ENCODE measurements at places on chromosomes 3 and 15.

GRCh38 chr3:8460815-8461456 lies 40.7 kb upstream of the LMCD1 start:
- no peak for DNase-seq

- DNase-seq = peak; percentile 99
Observed at GRCh38 chr3:9396632-9397331, 633 bp upstream of the SETD5 start.

GRCh38 chr3:40317061-40317855 lies 7.8 kb downstream of the EIF1B start:
- no peak for DNase-seq

DNA sequence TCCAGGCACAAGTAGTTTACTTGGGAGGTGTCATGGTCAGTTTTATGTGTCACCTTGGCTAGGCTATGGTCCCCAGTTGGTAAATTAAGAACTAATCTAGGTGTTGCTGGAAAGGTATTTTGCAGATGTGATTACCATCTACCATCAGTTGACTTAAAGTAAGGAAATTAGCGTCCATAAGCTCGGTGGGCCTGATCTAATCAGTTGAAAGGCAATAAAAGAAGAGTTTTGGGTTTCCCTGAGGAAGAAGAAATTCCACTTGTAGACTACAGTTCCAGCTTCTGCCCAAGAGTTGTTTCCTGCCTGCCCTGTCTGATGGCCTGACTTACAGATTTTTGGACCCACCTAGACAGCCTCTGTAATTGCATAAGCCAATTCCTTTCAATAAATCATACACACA lies 438.7 kb upstream of the PROK2 start:
- DNase-seq = no peak

DNA sequence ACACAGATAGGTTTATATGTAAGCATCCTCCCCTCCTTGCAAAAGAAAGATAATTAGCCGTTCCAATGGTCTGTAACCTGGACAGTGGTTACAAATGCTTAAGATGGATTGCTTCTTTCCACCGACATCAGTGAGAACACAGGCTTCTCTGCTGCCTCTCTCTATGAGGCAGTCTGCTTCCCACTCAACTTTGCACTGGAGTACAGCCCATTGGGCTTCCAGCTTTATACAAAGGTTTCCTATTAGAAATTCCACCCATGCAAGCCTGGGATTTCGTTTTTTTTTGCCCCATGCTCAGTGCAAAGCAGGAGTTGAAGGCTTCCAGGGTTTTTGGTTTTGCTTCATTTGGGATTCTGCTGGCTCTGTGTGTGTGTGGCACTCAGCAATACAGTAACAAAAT lies 47.3 kb upstream of the C3orf22 start:
- DNase-seq = no peak

DNA sequence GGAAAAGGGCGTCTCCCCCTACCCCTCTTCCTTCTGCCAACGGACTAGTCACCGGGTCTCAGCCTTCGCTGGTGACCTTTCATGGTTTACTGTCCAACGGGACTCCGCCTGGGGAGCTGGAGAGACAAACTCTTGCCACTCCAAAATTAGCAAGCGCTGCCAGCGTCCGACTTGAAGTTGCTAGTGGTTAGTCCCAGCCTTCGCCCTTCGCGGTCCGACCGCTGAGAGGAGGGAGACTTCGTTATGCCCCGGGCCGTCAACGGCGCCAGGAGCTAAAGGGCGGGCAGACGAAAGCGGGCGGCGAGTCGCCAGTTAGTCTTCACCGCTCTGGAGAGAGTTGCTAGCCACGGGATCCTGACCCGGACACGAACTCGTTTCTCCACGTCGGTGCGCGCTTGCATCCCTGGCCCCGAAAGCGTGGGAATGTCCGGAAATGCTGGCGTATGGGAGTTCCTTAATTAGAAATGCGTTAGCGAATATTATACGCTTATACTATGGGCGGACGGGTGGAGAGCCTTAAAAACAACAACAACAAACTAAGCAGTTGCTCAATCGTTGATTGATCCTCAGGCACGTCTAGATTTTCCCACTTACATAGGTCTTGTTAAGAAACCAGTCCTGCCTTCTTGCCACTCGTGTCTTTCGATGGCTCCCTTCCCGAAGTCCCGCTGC lies 716 bp downstream of the SMC4 start:
- peak; percentile 30 for DNase-seq

- DNase-seq = no peak
Observed at GRCh38 chr3:77931255-77932009, 891.5 kb downstream of the ROBO2 start.

DNA sequence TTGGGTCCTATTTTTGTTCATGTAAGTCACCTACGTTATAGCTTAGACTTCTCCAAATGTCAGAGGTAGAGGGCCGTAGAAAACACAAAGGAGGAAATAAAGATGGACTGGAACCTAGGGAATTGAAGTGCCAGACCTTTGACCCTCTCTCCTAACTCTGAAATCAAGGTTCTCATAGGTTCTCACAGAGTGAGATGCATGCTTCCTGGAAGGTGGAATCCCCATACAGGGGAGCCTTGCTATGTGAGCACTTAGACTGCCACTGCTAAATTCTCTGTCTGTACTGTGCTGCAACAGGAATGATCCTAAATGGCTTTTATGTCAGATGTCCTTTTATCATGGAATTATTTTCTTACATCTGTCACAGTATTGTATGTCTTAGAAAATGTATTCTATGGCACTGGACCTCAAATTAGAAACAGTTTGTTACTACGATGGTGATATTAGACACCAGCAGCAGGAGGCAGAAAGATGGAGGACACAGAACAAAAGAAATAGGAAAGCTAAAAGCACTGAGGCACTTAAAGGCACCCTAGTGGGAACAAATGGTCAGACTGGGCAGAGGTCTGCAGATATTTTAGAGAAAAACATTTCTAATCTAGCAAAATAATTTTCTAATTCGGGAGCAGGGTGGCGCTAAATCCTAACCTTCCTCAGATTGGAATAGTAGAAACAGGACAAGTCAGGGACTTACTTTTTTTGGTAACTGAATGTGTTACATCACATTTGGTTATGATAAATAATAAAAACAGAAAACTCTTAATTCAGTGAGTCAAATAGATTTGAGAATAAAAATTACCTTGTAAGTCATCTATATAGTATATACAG lies 60.2 kb upstream of the CDAN1 start:
- no peak for DNase-seq

- no peak for DNase-seq
Observed at GRCh38 chr3:42031808-42032480, 59.2 kb upstream of the TRAK1 start.

DNA sequence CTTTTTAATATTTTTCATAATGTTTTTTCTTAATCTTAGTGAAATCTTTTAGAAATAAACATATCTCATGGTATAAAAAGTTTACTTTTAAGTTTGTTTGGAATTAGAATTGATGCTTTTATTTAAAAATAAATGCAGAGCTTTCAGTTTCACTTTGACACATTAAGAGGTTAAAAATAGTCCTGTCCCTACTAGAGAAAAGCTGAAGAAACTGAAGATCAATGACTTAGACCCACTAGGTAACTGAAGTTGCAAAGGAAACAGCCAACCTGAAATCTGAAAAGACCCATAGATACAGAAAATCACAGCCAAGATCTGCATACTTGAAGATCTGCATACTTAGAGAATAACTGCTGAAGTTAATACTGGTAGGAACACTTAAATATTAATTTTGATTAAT lies 237.6 kb downstream of the RAP2B start:
- DNase-seq = no peak

DNA sequence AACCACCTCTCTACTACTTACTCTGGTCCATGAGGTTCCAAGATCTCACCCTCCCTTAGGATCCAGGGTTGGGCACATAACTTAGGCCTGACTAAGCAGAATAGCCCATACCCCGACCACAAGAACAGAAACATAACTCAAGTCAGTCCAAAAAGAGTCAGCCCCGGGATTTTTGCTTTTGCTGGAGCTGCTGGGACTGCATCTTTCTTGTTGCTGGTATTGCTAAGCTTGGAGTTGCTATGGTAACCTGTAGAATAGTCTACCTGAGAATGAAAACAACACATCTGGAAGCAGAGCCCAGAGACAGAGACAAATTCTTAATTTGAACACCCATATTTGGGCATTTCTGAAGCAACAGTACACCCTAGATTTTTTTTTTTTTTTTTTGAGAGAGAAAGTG lies 6.5 kb downstream of the RUBCN start:
- no peak for DNase-seq

DNA sequence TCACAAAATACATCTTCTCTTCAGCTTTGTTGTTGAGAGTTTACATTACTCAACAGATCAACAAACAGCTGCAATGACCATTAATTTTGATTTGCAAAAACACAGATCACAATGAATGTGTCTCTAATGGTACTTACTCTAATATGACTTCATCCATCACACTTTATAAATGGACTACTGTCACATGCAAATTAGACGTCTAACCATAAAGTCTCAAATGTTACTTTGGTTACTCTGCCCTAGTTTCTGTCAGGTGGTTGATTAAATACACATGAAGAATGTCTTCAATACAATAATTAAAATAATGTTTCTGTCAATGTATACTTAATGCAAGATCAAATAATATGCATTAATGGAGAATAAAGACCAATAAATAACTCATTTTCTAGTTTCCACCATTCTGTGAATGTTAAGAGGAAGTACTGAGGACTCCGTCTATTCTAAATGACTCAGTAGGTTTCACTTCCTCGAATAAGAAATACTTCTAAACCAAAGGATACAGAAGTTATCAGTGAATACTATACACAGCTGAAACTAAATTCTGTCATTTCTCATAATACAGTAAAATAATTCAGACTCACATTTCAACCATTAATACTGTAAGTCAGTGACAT lies 145.8 kb downstream of the CBLB start:
- no peak for DNase-seq

DNA sequence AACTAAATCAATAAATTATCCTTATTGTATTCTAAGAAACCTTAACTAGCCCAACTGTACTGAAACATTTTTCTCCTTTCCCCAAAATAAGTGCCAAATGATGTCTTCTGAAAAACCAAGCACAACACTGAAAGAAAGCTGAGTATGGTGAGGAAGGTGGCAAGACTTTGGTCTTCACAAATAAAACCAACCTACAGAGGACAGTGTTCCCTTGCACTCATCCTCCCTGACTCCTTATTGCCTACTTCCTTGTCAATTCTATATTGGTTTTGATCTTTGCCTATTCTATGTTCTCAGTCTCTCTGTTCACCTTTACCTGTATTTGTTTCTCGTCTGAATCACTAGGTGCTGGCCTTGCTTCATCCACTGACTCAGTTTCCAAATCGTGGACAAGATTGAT lies 490.1 kb upstream of the ZNF385D start:
- no peak for DNase-seq

DNA sequence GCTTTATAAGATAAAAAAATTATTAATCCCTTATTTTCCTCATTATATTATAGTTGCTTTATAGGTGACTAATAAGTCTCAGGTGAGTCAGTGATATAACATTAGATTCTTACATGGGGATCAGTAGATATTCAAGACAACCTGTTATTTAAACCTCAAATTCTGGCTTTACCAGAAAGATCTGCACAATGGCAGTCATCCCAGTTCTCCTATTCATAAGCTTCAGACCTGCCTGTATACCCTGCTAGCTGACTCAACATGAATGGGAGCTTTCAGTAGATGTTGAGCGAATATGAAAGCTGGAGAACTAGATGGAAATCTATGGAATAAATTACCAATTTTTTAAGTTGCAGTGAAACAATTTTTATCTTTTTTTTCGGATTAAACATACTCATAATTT lies 20.5 kb upstream of the CCDC54 start:
- no peak for DNase-seq

- DNase-seq = no peak
Observed at GRCh38 chr15:99118801-99119546, 14.1 kb downstream of the SYNM start.

GRCh38 chr3:43998370-43998835 lies 243.3 kb upstream of the TOPAZ1 start:
- DNase-seq = no peak

GRCh38 chr3:143901105-143901504 lies 52.8 kb upstream of the SLC9A9 start:
- DNase-seq = no peak

- no peak for DNase-seq
Observed at GRCh38 chr15:61974759-61975158, 85.5 kb downstream of the VPS13C start.

DNA sequence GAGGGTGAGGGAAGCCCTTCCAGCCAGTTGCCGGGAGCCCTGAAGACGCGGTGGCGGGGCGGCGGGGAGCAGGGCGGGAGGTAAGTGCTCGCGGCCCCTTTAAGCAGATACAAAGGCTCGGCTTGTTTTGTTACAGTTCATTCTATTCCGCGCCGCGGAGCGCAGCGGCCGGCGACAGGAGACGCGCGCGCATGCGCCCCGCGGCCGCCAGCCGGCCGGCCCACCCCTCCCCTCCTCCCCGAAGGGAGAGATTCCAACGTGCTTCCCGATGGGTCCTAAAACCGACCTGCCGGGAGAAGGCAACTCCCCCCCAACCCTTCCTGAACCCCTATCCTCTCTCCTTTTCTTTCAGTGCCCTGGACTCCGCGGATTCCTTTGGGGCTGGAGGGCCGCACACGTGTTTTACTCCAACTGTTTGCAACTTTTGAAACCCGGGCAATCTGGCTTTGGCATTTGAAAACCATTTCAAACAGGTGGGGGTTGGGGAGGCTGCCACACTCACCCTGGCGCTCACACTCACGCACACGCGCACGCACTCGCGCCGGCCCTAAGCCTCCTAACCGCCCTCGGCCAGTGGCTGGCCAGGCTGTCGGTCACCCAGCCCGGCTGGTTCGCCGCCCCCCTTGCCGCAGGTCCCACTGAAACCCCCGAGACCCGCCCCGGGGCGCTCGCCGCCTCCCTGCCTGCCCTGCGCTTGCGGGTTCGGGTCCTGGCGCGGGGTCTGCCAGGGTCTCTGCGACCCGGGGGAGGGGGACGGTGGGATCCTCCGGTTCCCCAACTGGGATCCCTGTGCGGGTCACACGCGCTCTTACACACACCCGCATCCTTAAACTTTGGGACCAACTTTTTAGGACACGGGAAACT lies at the start of gene MAGI1:
Gene MAGI1, minus strand, starts transcription at position 193 of the 864 bp plus-strand sequence. CDS start 610 bp downstream, outside the sequence.
- peak; percentile 85 for DNase-seq

DNA sequence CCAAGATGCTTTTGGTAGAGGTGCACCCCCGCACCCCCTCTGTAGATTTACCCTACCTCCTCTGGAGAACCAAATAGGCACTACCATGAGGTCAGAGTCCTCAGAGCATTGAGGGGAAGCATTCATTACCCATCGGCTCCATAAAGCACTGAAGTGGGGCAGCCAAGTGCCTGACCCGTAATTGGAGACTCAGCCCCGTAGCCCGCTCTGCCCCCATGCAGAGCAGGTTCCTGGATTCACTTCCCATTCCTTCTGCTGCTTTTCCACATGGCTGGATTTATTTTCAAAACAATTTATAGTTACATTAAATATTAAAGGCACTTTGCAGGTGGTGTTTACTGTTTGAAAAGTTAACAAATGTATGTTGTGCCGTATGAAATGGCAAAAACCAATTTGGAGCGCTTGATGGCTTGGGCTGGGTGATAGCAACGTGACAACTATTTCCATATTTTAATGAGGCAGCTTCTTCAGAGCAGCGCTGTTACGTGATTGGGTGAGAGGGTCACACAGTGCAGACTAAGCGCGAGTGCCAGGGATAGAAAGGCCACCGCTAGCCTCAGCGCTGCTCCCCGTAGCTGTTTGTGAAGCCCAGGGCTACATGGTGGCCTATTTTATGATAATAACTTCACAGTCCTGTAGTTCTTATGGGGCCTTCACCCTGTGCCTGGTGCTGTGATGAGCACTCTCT lies 373.8 kb upstream of the PROK2 start:
- no peak for DNase-seq

Data from progenitor cell of endocrine pancreas (in vitro differentiated cells).